Right ventricle myocardium superior (tissue), 1 donor: ENCODE measurements at places on chromosomes 6 and 20.

DNA sequence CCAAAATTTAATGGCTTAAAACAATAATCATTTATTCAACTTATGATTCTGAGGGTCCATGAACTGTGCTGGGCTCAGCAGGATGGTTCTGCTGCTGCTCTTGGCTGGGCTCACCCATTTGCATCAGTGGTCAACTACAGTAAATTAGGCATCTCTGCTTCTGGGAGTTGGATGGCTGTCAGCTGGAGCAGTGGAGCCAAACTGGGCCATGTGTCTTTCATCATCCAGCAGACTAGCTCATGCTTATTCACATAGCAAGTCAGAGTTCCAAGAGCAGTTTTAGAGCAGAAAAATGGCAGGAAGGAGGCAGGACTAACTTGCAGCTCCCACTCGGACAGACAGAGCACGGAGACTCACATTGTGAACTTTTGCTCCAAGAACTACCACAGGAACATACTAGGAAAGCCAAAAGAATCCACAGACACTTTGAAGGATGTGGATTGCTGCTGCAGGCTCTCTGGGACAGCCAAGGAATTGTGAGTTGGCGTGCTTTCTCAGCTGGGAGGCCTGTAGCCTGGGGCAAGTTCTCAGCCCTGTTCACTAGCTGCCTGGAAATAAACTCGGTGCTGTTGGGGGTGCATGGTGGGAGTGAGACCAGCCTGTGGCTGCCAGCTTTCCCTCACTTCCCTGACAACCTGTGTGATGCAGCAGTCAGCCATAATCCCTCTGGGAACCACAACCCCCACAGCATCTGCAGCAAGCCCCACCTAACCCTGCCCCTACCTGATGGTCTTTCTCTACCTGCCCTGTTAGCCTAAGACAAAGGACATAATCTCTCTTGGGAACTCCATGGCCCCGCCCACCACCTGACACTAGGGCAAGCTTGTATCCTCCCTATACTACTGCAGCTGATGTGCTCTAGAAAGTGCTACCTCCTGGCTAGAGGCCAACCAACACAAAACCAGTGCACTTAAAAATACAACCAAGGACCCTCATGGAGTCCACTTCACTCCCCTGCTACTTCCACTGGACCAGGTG is 129.0 kb downstream of the JPH2 start:
- no peak for DNase-seq

DNA sequence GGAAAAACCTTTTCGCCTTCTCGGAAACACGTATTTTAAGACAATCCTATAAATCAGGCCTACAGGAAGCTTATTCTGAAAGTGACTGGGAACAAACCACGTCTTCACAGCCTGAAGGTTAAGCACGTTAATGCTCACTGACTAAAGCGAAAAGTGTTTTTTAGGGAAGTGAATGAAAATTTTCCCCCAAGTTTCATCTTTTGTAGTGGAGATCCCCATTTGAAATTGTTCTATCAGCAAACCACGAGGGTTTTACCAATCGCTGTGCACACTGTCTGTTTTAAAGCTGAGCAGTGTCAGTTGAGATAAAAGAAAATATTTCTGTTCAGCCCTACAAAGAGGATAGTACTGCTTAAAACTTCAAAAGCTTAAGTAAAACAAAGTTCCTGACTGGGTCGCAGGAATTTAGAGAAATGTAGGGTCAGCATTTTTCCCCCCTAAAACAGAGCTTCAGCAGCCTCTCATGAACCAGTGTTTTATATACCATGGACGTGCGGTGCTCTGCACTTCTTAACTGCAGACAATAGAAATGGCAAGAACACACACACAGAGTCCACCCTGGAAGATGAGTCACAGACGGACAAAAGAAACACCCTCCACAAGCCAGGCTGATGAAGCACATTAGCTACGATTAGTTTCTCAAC is 34.9 kb downstream of the SLC22A23 start:
- DNase-seq = no peak

GRCh38 chr20:18019068-18019467 is 38.6 kb downstream of the OVOL2 start:
- no peak for DNase-seq

DNA sequence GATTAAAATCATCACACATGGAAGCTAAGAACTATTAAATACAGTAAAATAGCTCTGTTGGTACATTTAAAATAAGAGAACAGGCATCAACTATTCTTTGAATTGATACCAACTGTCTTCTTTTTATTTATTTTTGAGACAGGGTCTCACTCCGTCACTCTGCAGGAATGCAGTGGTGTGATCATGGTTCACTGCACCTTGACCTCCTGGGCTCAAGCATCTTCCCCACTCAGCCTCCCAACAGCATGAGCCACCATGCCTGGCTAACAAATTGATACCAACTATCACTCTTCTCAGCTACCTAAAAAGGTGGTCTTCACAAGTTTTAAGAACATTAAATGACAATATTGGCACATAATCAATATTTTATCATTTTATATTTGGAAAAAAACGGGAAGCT is 7.8 kb upstream of the PNISR start:
- no peak for DNase-seq

GRCh38 chr6:138287144-138287955 is 69.1 kb upstream of the PBOV1 start:
- DNase-seq = no peak

- no peak for DNase-seq
Observed at GRCh38 chr20:54092021-54092420, 21.6 kb upstream of the BCAS1 start.

DNA sequence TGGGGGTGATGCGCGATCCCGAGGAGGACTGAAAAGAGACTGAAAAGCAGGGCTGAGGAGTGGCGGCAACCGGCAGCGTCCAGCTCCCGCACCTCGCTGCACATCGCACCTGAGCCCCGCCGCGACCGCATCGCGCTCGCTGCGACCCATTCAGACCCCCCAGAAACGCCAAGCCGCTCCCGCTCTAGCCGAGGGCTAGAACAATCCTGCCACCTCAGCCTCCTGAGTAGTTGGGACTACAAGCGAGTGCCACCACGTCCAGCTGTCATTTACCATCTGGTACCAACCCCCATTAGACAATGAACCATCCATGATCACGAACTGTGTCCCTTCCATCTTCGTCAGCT is 33.2 kb downstream of the HLA-A start:
- no peak for DNase-seq

DNA sequence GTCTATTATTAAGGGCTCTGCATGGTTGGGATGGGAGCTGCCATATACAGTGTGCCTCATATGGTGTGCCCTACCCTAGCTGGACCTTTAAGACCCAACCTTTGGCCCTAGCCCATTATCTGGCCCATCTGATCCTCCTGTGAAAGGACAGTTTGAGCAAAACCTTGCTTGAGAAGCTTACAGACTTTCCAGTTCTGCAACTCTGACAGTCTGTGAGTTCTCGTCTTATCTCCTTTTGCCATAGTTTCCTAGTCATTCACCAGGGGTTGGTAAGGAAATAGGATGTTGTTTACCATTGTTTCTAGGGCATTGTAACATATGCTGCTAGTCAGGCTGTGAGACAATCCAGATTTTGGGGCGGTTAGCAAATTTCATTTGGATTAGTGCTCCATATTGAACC is 17.2 kb downstream of the CTNNBL1 start:
- DNase-seq = no peak

DNA sequence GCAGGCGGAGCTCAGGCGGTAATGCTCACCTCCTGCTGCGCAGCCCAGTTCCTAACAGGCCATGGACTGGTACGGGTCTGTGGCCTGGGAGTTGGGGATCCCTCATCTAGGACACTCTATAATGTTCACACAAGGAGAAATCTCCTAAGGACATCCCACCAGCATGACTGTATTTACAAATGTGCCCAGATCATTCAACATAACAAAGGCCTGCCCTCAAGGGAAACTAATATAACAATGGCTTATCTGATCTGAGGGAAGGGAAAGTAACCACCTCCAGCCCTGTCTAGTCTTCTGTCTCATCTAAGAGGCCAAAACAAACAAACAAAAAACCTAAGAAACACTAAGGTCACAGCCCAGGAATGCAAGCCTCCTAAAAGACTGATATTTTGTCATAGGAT is 232.8 kb downstream of the RNGTT start:
- DNase-seq = no peak

DNA sequence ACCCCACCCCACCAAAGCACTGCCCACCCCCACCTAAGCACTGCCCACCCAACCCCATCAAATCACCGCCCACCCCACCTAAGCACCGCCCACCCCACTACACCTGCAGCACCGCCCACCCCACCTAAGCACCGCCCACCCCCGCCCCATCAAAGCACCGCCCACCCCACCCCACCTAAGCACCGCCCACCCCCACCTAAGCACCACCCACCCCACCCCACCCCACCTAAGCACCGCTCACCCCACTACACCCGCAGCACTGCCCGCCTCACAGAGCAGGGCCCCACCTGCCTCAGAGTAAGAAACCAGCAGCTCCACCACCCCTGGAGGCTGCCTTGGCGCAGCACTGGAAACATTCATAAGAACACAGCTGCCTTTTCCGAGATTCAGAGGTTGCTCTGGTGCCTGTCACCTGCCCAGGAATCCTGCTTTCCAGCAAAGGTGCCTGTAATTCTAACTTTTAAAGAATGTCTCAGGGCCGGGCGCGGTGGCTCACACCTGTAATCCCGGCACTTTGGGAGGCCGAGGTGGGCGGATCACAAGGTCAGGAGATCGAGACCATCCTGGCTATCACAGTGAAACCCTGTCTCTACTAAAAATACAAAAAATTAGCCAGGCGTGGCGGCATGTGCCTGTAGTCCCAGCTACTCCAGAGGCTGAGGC is 148.2 kb downstream of the BMP7 start:
- DNase-seq = no peak

GRCh38 chr6:142531727-142532126 is 229.9 kb downstream of the ADGRG6 start:
- DNase-seq = no peak

DNA sequence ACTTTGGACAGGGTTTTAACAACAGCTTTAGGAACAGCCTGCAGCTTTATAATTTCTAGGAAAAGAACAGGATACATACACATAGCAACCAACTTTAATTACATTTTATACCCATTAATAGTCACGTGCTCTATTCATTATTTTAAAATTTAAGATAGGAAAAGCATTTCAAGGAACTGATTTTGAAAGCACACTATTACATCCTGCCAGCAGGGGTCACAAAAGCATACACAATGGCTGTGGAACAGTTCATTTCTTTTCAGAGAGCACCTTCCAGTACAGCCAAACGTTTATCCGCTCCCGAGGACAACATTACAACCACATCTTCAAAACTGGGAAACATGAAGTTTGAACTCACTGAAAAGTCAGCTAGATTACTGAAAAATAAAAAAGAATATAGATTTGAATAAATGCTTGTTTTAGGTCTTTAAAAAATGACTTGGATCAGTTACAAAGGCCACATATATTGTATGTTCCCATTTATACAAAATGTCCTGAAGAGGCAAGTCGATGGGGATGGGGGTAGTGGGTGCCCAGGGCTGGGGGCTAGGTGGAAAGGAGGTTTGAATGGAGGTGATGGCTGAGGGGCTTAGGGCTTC is 104.6 kb upstream of the EXOC2 start:
- no peak for DNase-seq

DNA sequence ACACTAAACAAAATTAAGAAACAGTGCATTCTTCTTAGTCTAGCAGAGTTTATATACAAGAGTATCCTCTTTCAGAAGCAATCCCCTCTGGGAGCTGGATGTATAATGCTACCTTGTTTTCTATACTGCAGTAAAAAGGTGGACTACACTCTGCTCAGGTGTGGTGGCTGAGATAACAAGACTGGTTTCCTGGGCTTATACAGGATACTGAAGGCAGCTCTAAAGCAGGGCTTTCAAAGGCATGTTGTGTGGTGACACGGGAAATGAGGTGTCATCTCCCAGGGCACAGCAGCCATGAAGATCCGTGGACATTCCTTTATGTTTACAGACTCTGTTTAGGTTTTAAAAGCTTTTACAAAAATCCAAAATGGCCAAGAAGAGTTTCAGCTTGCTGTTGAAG is 136.7 kb downstream of the MAP3K4 start:
- no peak for DNase-seq

- DNase-seq = no peak
Observed at GRCh38 chr6:147116056-147116455, 88.2 kb upstream of the STXBP5 start.

DNA sequence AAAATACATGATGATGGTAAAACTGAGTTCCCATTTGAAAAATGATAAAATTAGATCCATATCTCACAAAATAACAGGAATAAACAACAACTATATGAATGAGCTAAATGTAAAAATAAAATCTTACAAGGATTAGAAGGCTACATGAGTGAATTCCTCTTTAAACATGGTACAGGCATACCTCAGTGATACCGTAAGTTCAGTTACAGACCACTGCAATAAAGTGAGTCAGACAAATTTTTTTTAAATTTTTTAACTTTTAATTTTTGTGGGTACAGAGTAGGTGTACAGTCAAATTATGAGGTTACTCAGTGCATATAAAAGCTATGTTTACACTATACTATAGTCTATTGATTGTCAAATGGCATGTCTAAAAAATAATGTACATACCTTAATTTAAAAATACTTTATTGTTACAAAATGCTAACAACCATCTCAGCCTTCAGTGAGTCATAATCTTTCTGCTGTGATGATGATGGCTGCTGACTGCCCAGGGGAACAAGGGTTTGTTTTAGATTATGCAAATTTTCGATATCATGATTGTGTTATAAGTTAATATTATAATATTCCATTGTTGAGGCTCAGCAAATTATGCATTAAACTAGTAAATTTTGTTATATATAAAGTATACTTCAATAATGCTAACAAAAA is 222.8 kb upstream of the RUNX2 start:
- no peak for DNase-seq

GRCh38 chr6:7106752-7107577 is 796 bp upstream of the RREB1 start:
- DNase-seq = peak; percentile 51

DNA sequence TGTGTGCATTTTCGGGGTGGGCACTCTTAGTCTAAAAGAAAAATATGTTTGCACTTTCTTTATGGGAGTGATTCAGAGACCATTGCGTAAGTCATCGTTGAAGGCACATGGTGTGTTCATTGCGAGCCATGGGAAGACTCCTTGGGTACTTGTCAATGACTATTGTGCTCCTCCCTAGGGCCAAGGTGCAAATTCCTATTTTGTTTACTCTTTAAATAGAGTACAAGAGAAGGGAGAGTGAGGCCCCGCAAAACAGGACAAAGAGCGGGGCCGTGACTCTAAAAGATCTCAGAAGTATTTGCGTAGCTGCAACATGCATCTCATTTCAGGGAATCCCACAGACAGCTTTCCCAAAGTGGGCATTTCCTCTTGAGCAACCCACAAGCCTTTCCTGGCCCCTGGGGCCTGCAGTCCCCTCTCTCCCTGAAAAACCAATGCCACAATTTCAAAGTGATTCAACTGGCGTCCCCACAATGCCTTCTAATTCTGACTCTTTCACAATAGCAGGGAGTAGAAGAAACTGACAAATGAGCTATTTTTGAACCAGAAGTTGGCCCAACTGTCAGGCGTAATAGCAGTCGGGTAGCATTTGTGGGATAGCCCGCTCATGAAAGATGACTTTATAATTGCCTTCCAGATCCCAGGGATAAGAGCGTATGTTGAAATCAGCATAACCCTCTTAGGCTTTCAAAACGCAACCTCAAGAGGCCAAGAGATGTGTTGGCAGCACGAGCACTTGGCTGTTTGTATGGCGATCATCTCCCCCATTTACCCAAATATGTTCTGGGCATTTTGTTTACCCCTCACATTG is 277.9 kb upstream of the BMP2 start:
- DNase-seq = no peak
